Ovary (tissue), 10 donors: ENCODE measurements at places on chromosomes 11 and 22. TPM values are rescaled to one million over a fixed set of nuclear protein-coding genes. Genes with fewer than 3 reads are reported as not detected.

LMNTD2 gene
- total RNA-seq: 1.4 TPM

TMPRSS5 gene
- total RNA-seq: 0.60 TPM

APOA5 gene
- total RNA-seq: not detected

CADM1 gene
- total RNA-seq: 21.1 TPM

SLC22A12 gene
- not detected for total RNA-seq

FGF19 gene
- not detected for total RNA-seq

RTN4R gene
- 8.2 TPM for total RNA-seq

RAG2 gene
- total RNA-seq: not detected

ADORA2A gene
- total RNA-seq: 2.0 TPM

CASP12 gene
- 3.6 TPM for total RNA-seq

GRCh38 chr22:48198489-48199459, 1436.3 kb downstream of the TBC1D22A start:
- no peak for DNase-seq

DNA sequence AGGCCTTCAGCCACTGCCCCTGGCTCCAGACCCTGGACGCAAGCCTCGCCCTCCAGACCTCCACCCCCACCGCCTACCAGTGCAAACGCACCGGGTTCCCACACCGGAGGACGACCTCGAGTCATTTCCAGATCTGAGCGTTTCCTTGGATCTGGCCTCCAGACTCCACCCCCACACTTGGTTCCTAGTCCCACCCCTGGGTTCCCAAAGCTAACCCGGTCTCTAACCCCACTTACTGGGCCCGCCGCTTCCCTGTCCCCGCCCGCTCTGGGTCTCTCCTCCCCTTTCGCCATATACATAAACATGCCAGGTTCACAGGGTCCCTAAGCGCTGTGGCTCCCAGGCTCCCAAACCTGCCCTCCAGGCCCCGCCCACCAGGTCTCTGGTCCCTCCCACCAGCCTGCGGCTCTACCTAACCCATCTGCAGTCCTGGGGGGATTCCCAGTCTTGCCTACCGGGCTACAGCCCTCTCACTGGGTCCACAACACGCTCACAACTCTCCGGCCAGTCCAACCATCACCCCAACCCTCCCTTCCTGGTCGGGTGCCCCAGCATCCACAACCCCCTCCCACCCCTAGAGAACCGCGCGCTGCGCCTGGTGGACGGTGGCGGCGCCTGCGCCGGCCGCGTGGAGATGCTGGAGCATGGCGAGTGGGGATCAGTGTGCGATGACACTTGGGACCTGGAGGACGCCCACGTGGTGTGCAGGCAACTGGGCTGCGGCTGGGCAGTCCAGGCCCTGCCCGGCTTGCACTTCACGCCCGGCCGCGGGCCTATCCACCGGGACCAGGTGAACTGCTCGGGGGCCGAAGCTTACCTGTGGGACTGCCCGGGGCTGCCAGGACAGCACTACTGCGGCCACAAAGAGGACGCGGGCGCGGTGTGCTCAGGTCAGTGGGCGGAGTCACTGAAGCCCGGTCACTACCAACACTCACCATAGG, 36.7 kb downstream of the CD6 start:
- no peak for DNase-seq

DNA sequence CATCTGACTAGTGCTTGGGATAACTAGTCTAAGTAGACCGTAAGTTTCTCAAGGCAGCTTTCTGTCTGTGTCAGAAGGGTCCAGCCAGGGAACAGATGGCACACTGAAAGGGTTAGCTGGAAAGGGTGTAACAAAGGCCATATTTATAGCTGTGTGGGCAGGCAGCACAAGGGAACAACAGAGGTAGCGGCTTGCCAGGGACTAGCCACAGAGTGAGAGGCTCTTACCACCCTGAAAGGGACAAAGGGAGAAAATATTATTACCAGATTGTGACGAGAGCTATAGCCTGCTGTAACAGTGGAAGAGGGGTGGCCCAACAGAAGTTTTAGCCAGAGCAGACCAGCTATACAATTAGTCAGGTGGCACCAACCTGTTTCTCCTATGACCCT, 129.4 kb downstream of the CCDC34 start:
- no peak for DNase-seq

DNA sequence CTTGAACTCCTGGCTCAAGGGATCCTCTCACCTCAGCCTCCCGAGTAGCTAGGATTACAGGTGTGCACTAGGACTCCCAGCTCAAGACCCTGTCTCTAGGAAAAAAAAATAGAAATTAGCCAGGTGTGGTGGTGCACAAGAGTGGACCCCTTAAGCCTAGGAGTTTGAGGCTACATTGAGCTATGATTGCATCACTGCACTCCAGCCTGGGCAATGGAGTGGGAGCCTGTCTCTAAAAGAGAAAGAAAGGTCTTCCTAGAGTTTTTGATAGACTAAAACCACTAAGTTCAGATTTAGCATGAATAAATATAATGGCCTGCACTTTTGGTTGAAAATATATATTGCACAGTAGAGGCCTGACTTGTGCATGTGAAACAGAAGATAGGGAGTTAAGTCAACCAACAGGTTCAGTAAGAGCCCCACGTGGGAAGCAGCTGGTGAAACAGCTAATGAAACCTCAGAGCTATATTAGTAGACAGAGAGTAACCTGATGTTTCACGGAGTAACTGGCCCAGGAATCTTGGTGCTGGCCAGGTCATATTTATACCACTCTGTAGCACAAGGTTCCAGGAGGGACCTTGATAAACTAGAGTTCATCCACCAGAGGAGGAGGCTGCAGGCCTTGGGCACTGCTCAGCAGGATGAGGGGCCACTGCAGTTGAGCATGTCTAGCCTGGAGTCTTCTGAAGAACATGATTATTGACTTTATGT, 4.6 kb upstream of the MICAL3 start:
- no peak for DNase-seq

DNA sequence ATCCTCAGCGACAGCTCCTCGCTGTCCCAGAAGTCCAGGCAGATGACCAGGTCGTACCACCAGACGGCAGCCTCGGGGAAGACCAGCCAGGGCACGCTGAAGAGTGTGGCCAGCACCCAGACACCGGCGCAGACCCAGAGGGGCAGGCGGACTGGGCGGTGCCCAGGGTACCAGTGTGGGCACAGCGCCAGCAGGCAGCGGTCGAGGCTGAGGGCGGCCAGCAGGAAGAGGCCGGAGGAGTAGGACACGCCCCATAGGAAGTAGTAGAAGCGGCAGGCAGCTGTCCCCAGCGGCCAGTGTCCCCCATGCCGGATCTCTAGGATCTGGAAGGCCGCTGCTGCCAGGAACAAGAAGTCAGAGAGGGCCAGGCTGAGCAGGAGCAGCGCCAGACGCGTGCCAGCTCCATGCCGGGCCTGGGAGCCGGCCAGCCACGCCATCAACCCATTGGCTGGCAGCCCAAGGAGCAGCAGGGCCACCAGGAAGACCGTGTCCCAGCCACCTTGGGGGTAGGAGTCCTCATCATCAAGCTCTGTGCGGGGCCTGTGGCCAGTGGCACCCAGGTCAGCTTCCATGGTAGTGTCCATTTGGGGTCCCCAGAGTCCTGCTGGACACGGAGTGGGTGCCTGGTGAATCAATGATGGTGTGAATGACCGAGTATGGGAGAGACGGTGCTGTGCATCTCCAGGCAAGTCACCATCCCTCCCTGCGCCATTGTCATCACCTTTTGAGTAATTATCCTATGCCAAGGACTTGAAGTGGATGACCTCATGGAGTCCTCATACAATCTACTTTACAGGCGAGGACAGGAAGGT, at the start of gene GPR152:
TSS of gene GPR152 (minus strand) at position 589 of the 812 bp plus-strand sequence. CDS start at position 584, 5 bp downstream.
- no peak for DNase-seq

- no peak for DNase-seq
These were observed 14.7 kb upstream of the IFT27 start for GRCh38 chr22:36790648-36791047.

- DNase-seq: no peak
These were observed 62.4 kb upstream of the POU2AF1 start for GRCh38 chr11:111441443-111441842.

DNA sequence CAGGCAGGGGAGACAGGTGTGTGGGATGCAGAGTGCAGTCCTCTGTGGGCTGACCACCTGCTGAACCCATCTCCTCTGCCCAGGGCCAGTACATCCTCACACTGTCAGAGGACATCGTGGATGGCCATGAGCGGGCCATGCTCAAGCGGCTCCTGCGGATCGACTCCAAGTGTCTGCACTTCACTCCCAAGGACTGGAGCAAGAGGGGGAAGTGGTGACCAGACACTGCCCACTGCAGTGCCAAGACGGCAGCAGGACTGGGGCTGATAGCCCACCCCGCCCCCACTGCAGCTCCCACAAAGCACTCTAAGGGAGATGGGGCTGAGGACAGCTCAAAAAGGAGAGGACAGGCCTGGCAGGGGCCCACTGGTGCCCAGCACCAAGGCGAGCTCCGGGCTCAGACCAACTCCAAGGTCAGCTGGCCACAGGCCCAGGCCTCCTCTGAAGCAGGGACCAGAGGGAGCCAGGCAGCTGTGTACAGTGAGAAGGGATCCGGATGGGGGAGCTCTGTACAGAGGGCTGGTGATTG, 1.6 kb downstream of the RNASEH2C start:
- DNase-seq: peak; percentile 42

DNA sequence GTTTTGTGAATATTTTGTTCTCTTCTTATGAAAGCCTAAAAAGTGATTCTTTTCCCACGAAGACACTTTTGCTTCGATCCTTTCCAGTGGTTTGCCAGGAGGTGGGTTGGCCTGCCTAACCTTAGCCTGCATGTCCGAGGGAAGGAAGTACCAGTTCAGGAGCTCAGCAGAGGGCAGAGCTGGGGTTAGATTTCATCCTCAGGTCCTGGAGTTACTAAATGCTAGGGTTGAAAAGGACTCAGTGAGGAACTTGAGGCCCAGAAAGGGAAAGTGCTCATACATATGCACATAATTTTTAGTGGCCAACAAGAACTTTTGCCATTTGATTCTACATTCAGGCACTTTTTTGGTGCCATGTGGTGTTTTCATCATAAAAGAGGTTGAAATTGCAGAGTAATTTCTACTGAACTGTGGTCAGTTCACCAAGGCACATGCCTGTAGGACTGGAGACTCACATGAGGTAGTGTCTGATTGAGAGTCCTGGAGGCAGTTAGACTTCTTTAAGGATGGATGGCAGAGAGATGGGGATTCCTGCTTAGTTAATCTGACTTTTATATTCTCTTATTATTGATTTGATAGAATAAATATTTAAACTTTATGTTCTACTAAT, 36.7 kb downstream of the NCAM1 start:
- DNase-seq: no peak

GRCh38 chr11:82775736-82776346, 42.2 kb upstream of the FAM181B start:
- DNase-seq: no peak

DNA sequence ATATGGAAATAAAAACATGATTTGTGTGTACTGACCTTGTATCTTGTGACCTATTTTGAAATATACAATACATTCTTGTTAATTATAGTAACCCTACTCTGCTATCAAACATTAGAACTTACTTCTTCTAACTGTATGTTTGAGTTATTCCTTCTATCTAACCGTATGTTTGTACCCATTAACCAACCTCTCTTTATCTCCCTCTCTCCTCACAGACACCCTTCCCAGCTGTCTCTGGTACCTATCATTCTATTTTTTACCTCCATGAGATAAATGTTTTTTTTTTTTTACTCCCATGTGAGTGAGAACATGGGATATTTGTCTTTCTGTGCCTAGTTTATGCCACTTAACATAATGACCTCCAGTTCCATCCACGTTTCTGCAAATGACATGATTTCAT, 128.7 kb downstream of the DDX10 start:
- DNase-seq: no peak

GRCh38 chr22:46390652-46391301, 55.3 kb downstream of the TRMU start:
- peak; percentile 62 for DNase-seq

GRCh38 chr11:118921929-118922744, 3.6 kb downstream of the BCL9L start:
- peak; percentile 87 for DNase-seq

DNA sequence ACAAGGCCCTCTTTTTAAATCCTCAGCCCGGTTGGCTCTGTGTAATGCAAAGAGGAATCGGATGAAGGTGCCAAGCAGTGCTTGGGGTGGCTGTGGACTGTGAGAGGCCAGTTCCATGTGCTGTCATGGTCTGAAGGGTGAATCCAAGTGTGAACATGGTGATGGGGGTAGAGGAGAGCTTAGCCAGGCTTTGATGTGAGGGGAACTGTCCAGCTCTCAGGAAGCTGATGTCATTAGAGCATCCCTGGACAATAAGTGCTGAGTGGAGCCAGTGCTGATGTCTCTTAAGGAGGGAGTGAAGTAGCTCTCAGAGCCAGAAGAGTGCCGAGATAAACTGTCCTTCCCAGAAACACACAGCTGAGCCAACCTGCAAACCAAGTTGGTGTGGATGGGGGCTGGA, 53.6 kb downstream of the NAV2 start:
- no peak for DNase-seq

- no peak for DNase-seq
These were observed 27.2 kb upstream of the TTC28 start for GRCh38 chr22:28706845-28707244.

GRCh38 chr11:116388146-116388545, 384.6 kb downstream of the BUD13 start:
- no peak for DNase-seq
